Fibroblast of skin of right biceps (primary cell): ENCODE measurements at places on chromosomes 2 and 18.

- DNase-seq = no peak
Measured at GRCh38 chr2:151030663-151031230, 230.9 kb downstream of the RBM43 start.

GRCh38 chr2:65121-65520 is 18.8 kb upstream of the FAM110C start:
- no peak for DNase-seq

GRCh38 chr2:50724837-50725236 is 307.1 kb downstream of the NRXN1 start:
- DNase-seq = no peak

GRCh38 chr2:148455791-148456190 is 188.8 kb upstream of the EPC2 start:
- no peak for DNase-seq

DNA sequence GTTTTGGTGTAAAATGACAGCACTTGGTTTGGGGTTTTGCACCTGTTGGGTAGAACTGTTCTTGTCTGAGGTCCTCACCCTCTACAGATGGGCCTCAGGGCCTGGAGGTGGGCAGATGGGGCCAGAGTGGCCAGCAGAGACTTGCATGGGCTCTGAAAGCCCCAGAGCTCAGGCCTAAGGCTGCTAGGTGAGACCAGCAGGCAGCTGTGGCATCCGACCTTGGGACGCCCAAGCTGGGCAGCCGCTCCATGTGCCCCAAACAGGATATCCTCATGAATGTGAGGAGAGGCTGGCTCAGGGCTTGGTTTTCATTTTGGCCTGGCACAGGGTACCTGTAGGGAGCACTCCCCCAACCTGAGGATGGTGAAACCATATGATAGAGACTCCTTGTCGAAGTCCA is 38.3 kb downstream of the GBX2 start:
- DNase-seq = no peak

- peak; percentile 41 for DNase-seq
Measured at GRCh38 chr18:6859676-6860422, 130.3 kb downstream of the ARHGAP28 start.

DNA sequence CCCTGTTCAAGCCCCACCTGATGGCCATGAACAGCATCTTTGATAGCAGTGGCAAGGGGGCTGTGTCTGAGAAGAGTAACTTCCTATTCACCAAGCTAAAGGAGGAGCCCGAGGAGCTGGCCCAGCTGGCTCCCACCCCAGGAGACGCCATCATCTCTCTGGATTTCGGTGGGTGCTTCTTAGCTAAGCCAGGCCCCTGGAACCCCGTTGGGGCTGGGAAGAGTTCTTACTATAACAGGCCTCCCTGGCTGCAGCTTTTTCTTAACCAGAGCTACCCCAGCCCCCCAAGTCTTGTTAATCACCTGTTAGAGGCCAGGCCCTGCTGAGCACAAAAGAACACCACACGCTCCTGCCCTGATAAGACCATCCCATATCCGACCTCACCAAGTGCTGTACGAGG is 79.4 kb downstream of the EPAS1 start:
- DNase-seq = no peak

DNA sequence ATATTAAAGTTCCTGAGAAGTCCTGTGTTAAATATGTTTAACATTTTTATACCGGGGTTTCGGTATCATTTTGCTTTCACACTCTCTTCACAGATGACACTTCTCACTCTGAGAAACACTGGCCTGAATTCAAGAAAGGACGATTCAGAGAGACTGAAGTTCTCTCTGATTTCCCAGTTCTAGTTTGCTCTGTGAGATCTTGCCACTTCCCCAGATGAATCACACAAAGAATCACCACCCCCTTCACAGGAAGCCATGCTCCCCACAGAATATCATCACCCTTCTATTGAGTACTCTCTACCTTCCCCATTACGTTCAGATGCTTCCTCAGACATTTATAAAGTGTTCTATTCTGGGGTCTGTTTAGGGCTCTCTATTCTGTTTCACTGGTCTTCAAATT is 16.1 kb upstream of the CD207 start:
- peak; percentile 31 for DNase-seq

DNA sequence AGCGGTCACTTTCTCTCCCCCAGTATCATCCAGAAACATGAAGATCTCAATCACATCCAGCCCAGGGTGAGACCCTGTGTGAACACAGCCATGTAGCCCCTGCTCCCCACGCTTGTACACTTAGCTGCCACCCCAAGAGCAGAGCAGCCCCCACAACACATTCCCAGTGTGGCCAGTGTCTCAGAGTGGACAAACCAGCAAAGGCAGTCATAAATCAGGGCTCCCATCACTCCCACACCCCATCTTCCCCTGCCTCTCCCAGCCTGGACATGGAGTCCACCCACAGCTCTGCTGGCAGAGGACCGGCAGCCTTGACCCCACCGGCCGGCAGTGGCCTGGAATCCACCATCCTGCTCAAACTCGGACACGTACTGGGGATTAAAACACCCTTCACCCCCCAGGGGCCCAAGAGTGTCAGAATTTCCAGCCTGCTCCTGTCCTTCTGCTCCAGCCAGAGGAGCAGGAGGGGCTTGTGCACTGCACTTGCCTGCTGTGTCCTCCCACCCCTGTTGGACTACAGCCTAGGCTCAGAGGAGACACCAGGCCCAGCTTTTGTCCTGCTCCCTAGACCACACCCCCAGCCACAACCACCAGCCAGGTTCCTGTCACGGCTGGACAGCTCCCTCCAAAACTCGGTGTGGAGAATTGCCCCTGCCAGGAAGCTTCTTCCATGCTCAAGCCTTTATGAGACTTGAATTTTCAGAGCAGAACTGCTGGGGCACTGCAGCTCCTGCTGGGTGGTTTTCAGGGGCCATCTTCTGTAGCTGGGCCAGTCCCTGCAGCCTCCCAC is 206.1 kb downstream of the SMAD2 start:
- no peak for DNase-seq

GRCh38 chr18:28767201-28767600 is 590.3 kb upstream of the CDH2 start:
- no peak for DNase-seq

GRCh38 chr2:110813896-110814295 is 81.5 kb downstream of the ACOXL start:
- no peak for DNase-seq
